Effector CD4-positive, alpha-beta T cell (primary cell): ENCODE measurements at places on chromosomes 13 and 19.
A peak's percentile ranks its signal among the peaks of the same experiment; 100 is the strongest.

DNA sequence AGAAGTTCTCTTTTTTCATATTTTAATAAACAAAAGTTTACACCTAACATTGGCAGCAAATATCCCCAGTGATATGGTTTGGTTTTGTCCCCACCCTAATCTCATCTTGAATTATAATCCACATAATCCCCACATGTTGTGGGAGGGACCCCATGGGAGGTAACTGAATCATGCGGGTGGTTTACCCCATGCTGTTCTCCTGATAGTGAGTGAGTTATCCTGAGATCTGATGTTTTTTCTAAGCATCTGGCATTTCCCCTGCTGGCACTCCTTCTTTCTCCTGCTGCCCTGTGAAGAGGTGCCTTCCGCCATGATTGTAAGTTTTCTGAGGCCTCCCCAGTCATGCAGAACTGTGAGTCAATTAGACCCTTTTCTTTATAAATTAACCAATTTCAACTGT is 214.7 kb downstream of the SLITRK1 start:
- DNase-seq, result no peak

DNA sequence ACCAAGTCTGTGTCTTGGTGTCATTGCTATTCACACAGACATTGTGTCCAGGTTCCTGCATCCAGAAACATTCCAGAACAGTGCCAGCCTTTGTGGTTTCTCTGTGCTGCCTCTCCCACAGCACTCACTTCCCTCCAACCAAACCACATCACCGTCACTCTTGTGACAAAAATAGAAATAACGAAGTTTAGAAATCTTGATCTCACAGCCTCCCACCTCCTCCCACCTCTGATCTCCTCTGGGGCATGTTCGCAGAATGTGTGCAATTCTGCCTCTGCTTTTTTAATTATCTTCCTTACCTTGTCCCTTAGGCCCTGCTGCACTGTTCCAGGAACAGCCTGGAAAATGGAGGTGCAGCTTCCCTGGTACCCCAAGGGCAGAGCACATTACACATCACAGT is 8.7 kb upstream of the SERPINE3 start:
- no peak for DNase-seq

DNA sequence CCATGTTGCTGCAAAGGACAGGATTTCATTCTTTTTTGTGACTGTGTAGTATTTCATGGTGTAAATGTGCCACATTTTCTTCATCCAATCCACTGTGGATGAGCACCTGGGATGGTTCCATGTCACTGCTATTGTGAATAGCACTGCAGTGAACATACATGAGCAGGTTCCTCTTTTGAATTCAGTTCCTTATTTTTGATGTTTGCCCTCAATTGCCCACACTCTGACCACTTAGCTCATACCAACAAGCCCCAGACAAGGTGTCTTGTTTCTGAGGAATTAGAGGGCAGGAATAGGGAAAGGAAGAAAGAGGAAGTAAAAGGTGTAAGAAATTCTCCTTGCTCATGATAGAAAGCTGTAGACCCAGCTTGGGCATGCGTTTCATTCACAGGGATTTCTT is 244.2 kb upstream of the ZNF507 start:
- DNase-seq, result no peak

GRCh38 chr19:48398102-48398374 is 4.6 kb downstream of the GRIN2D start:
- DNase-seq, result no peak

DNA sequence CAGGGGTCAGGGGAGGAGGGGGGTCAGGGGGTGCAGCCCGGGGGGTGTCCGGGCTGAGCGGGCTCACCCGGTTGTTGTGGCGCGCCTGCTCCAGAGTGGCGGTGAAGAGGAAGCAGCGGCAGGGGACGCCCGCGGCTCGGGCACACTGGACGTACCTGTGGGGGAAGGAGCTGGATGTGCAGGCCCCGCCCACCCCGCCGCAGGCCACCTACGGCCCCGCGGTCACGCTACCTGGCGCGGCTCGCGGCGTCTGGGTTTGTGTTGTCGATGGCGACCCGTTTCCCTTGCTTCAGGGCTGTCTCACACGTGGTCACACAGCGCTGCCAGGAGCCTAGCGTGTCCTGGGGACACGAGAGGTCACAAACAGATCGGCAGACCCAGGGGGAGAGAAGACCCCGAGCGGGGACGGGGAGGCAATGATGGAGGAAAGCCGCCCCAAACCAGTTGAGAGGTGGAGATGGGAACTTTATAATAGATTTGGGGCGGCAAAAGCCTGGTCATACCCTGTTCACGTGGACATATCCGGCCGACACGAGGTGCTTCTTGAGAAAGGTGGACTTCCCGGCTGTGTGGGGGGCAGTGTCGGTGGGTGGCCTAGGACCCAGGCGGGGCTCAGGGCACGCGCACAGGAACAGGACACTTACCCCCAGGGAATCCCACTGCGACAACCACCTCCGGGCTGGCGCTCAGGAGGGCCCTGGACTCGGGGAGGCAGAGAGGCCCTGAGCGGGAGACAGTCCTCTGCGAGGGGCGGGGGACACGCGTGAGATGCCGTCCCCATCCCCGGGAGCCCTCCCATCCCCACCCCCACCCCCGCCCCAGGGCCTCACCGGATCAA is 5.6 kb downstream of the PNKP start:
- no peak for DNase-seq

DNA sequence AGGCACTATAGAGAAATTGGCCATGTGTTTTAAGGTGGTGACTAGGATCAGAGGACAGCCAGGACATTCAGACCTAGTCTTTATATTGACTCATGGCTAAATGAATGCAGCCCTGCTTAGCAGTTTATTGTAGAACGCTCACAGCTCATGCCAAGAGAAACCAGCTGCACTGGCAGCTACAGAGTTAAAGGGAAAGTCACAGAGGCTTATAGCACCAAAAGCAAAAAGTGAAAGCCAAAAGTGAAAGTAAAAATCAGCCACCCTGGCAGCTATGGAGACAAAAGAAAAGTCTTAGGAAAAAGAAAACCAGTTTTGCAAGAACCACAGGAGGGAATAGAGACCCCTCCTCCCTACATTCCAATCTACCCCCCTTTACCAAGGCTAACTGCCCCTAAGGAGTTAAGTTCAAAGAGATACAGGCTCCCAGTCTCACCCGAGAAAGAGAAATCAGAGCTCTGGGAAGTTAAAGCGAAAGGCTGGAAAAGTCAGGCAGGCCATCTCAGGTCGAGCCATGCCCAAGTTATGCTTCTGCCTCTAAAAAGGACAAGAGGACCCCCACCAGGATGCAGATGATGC is 99.0 kb downstream of the ZNF429 start:
- DNase-seq, result no peak

- no peak for DNase-seq
Observed at GRCh38 chr13:46715363-46715762, 81.6 kb downstream of the ESD start.

GRCh38 chr19:6204212-6204611 is 68.7 kb downstream of the ACSBG2 start:
- DNase-seq, result no peak

- no peak for DNase-seq
Observed at GRCh38 chr19:50764409-50764808, 5.9 kb upstream of the GPR32 start.

GRCh38 chr13:106489849-106490568 is 45.5 kb downstream of the EFNB2 start:
- no peak for DNase-seq

- DNase-seq, result no peak
Observed at GRCh38 chr13:46554951-46555350, 2.0 kb downstream of the LRCH1 start.

GRCh38 chr13:107866032-107866940 is 349.1 kb downstream of the LIG4 start:
- DNase-seq, result no peak

GRCh38 chr19:16168465-16169081 is 4.8 kb downstream of the CIB3 start:
- no peak for DNase-seq

- DNase-seq, result no peak
Observed at GRCh38 chr19:16779539-16780163, 49.5 kb upstream of the SIN3B start.

GRCh38 chr19:35828692-35829301 is 16.2 kb upstream of the PRODH2 start:
- peak; percentile 38 for DNase-seq

DNA sequence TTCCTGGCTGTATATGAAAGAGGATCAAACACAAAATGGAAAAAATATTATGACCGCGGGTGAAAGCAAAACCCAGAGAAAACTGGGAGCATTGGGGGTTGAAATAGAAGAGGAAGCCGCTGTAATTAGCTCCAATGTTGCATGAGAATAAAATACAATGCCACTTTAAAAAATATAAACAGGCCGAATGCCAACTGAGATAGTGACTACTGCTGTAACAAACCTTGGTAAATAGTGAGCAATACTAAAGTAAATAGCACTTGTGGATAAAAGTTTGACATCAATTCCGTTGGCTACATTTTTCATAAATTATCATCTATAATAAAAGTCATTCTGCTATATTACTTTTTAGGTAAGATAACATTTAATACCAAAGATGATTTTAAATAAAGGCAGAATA is 395.8 kb upstream of the MIR17HG start:
- no peak for DNase-seq

GRCh38 chr19:46173886-46174480 is 25.9 kb downstream of the IGFL2 start:
- DNase-seq, result no peak

- DNase-seq, result no peak
Observed at GRCh38 chr13:62544928-62545327, 1129.3 kb upstream of the PCDH20 start.

DNA sequence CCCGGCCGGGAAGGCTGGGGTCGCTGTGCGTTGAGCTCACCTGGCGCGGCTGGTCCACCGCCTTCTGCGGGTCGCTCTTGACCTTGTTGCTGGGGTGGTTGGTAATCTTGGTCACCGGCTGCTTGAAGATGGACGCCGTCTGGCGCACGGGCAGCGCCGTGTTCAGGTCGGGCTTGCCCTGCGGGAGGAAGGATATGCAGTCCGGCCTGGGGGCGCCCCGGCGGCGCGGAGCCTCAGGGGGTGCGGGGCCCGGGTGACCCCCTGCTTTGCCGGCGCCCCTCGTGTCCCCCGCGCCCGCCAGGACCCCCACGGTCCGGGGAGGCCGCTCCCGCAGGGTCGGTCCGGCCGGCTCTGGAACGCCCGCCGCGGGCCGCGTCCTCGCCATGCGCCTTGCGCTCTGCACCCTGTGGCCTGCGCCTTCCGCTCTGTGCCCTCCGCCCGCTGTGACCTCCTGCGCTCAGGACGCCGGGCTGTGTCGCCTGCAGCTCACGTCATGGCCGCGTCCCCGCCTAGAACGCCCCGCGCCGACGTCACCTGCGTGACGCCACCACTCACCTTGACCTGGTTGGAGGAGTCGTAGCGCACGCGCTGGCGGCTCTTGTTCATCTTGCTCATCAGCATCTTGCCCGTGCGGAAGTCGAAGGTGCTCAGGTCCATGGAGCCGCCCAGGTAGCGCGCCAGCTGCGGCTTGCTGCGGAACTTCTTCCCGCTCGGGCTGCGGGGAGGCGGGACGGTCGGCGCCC is 8.0 kb downstream of the MBD3 start:
- DNase-seq, result no peak

- DNase-seq, result no peak
Observed at GRCh38 chr13:66365101-66365500, 865.0 kb downstream of the PCDH9 start.

DNA sequence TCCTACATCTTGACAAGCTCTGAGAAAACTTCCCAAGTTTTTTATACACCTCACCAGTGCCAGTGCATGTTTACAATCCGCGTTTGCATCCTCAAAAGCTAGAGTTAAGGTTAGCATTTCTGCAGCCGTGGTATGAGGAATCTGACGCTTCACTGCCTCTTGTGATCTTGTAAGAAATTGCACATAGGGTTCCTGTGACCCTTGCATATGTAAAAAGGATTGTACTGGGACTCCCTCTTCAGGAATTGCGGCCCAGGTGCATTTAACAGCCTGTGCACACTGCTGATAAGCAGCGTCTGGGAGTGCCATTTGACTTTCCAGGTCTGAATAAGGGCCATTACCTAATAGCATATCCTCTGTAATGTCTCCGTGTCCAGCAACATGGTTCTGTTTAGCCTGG is 15.3 kb downstream of the FPR3 start:
- DNase-seq, result no peak

DNA sequence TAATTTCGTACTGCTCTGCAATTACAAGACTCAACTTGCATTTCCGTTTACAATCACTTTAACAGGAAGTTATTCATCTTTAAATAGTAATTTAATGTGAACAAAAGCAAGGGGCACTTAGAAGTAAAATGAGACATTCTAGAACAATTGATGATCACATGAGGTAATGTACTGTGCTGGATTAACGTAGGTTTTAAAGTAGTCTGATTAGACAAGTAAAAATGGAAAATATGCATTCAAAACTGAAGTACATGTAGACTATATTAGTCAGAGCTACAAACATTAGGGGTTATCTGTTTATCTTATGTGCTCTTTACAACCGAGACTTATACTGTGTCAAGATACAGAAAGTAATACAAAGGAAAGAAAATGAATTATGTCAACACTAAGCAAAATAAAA is 1528.0 kb downstream of the SLITRK5 start:
- DNase-seq, result no peak
